ENCODE measurements at places on chromosomes 2 and 18. TPM values are rescaled to one million over a fixed set of nuclear protein-coding genes. Genes with fewer than 3 reads are reported as not detected.

VWA3B gene
- total RNA-seq, result not detected

TMEM182 gene
- total RNA-seq, result 1.8 TPM

DPYSL5 gene
- total RNA-seq, result not detected

TANK gene
- 74.1 TPM for total RNA-seq

TXNDC2 gene
- not detected for total RNA-seq

ICOS gene
- 45.4 TPM for total RNA-seq

HMSD gene
- total RNA-seq, result 1.2 TPM

ASB18 gene
- not detected for total RNA-seq

All from activated naive CD4-positive, alpha-beta T cell treated with anti-CD3 and anti-CD28 coated beads, Interleukin-2, amount 10 ng/mL, durations not matched to agents 5 hours and 36 hours (primary cell).